EL (cell line): ENCODE measurements at places on chromosomes 2 and 18.
A peak's percentile ranks its signal among the peaks of the same experiment; 100 is the strongest.

- no peak for DNase-seq
Observed at GRCh38 chr18:5237083-5237722, 40.1 kb upstream of the AKAIN1 start.

DNA sequence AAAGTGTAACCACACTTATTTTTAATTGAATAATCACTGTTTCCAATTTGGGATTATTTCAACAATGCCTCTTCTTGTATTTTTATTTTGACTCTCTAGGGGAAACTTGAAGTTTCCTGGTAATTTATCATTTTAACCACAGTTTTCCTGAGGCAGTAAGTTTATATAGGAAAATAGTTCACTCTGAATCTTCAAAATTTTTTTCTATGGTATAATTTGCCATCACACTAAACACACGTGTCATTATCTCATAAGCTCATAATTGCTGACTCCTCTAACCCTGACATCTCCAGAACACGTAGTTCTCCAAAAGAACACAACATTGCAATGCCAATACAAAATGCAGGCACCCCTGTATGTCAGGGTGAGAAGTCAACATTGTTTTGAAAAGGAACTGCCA is 102.2 kb upstream of the FZD7 start:
- no peak for DNase-seq

DNA sequence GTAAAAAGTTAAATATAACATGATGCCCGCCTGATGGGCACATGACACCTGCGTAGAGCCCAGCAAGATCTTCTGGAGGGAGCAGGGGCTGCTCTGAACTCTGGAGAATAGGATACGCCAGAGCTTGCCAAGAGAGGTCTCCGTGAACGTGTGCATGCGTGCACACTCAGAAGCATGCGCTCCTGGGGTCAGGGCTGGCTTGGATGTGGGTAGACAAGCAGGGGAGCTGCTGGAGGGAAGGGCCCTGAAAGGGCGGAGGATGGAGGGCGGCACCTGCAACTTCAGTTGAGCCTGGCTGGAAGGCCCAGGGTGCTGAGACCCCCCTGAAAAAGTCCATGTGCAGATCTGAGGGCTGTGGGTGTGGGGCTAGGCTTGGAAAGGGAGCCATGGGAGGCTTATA is 828.4 kb upstream of the SALL3 start:
- DNase-seq = no peak

DNA sequence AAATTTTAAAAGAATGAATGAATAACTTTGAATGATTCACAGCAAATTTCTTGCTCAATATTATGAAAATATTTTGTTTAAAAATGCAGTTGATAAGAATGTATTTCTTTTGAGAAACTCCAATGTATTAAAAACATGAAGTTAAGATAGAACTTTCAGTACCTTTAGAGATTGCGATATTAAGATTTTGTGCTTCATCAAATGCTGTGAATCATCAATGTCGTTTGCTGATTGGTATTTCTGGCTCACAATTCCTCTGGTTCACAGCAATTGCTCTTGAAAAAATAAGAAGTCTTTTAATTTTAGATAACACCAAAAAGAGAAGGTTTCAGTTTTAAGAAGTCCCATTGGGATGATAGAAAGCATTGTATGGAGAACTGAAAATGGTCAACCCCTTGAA is 228.7 kb downstream of the IKZF2 start:
- DNase-seq = no peak

DNA sequence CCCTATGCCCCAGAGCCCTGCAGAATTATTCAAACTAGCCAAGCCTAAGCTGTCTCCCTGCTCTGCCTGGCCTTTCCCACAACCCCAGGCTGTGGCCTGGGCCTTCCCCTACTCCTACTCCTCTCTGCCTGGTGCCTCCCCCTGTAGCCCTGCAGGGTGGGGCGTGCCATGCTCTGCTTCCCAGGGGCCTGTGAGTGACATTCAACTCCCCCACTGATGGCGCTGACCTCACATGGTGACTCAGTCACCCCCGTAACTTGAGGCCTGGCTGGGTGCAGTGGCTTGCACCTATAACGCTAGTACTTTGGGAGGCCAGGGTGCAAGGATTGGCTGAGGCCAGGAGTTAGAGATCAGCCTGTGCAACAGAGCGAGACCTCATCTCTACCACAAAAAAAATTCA is 60.6 kb downstream of the KIF1A start:
- DNase-seq = peak; percentile 6

- no peak for DNase-seq
Observed at GRCh38 chr2:156189143-156189542, 143.4 kb downstream of the NR4A2 start.

DNA sequence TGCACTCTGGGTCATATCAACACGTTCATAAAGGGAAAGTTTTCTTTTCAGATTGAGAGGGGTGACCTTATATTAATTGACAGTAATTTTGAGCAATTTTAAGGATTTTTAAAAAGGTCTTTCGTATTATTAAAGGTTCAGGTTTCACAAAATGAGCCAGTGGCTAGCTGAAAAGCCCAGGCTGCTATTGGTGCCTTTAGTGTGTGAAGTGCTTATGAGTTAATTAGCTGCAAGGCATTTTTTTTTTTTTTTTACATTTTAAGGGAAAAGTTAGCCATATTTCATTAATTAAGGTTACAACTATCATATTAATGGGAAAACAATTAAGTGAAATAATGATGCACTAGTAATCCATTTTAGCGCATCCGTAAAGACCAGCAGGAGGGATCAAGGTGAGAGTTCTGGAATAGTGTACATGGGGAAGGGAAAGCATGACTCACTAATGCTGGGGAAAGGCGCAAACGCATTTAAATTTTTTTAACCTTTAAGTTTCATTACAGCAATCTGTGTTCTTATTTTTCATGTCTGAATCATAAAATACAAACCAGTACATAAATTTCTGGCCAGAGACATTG is 200.0 kb downstream of the ZNF407 start:
- no peak for DNase-seq

DNA sequence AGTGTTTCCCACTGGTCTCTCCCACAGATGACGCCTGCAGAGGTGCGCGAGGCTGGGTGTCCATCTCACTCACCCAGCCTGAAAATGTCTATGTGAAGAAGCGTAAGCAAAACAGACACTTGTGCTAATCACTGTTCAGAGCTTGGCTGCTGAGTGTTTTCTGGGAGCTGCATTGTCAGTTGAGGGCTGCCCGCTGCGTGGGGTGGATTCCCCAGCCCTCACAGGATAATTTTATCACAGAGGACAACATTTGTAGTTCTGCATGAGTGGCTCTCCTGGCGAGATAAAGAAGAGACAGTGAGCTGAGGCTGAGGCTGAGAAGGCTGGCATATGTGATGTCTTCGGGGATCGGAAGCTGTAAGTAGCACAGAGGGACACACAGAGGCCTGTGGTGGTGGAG is 16.2 kb upstream of the CAPN13 start:
- DNase-seq = no peak

DNA sequence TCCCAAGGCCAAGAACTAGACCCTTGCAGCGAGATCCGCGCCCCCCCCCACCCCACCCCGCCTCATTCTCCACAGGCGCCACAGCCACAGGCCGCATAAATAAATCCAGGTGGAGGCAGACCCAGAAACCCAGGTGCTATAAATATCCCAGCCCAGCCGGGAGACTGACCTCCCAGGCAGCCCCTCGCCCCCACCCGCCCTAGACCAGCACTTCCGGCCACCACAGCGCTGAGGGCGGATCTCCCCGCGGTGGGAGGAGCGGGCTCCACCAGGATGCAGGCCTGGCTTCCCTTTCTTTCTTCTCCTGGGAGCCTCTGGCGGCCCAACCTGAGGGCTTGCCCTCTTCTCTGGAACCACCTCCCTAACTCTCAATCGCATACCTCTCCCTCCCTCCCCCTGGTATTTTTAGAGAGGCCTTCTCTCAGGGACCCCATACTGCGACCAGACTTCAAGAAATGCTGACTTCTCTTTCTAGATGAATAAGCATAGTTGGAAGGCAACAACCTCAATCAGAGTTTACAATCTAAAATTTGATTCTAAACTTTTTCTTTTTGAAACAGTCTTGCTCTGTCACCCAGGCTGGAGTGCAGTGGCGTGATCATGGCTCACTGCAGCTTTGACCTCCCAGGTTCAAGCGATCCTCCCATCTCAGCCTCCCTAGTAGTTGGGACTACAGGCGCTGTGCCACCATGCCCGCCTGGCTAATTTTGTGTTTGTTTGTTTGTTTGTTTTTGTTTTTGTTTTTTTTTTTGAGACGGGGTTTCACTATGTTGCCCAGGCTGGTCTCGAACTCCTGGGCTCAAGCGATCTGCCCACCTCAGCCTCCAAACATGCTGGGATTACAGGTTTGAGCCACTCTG is 55.0 kb downstream of the PKDCC start:
- DNase-seq = peak; percentile 54

GRCh38 chr2:23593752-23594459 is 208.9 kb downstream of the KLHL29 start:
- peak; percentile 32 for DNase-seq

- DNase-seq = no peak
Observed at GRCh38 chr2:149467436-149467835, 120.1 kb downstream of the MMADHC start.

DNA sequence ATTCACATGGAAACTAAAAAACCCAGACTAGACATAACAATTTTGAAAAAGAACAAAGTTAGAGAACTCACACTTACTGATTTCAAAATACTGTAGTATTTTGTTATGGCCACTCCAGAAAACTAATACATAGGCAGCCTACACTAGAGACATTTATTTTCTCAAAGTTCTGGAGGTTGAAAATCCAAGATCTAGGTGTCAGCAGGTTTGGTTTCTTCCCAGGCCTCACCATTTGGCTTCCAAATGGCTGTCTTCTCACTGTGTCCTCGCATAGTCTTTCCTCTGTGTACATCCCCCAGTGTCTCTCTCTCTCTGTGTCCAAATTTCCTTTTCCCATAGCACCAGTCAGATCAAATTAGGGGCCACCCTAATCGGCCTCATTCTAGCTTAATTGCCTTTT is 95.0 kb downstream of the NR4A2 start:
- no peak for DNase-seq
